ENCODE measurements at places on chromosomes 11 and 22. TPM values are rescaled to one million over a fixed set of nuclear protein-coding genes. Genes with fewer than 3 reads are reported as not detected.
A peak's percentile ranks its signal among the peaks of the same experiment; 100 is the strongest.

- no peak for DNase-seq
Observed at GRCh38 chr22:45709866-45710265, 38.2 kb downstream of the ATXN10 start.

- no peak for DNase-seq
Observed at GRCh38 chr11:62341588-62341987, 4.3 kb downstream of the ASRGL1 start.

DNA sequence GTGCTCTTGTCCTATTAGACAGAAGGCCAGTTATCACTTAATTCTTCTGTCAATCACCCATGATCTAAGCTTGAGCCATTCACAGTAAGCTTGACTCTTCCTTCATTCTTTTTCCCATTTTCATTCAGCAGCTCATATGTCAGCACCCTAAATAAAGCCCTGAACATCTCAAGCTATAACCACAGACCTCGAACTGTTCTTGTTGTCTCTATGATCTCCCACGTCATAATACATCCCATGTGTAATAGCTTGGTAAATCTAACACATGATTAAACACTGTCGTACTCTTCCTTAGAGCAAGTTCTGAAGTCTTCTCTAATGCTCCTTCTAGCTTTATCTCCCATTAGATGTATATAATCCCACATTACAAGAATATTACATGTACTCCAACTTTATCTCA is 14.4 kb downstream of the MUC15 start:
- no peak for DNase-seq

GRCh38 chr11:18853086-18853720 is 61.6 kb upstream of the PTPN5 start:
- no peak for DNase-seq

The THY1 gene
- total RNA-seq: 22.5 TPM

The ALG9 gene
- 80.4 TPM for total RNA-seq

DNA sequence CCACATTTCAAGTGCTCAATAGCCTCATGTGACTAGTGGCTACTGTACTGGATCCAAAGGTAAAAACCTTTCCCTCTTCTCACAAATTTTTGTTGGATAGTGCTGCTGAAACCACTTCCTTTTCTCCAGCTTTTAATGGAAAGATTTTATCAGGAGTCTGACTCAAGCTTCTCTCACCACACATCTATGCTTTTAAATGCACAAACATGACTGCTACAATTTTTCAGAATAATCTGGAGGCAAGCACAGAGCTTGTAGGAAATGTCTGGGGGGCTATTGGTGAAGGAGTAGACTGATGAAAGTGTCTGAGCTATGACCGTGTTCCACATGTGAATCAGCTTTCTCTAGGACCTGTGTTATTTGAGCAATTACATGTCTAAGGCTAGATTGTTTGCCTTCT is 101.1 kb upstream of the FAT3 start:
- no peak for DNase-seq

DNA sequence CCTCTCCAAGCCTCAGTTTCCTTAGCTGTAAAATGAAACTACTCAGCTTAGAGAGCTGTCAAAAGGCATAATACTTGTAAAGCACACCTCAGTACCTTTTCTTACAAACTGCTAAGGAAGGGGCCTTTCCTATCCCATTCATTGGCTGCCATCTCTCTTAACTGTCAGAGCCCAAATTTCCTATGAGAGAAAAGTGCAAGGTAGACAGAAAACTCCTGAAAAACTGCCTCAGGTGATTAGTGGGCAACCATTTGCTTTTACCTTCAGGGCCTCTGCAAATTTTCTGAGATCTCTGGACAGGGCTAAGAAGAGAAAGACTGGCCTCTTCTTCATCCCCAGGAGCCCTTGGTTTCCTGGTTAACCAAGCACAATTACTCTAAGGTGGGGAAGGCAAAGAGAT is 13.8 kb downstream of the LARGE1 start:
- no peak for DNase-seq

DNA sequence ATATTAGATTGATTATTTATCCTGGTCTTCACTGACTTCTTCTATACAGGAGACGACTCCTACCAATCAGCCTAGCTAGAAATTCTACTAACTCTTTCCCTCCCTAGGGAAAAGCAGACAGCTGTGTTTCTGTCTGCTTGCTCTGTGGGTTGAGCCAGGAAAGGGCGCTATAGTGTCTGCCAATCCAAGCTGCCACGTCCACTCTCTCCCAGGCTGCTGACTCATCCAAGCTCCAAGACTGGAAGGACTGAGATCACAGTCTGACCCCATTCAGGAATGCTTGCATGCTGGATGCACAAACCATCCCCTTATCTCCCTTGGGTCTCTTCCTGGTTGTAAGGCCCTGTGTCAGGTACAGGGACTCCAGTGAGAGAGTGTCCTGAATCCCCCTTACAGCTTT is 955.6 kb downstream of the OPCML start:
- DNase-seq: no peak

- no peak for DNase-seq
Observed at GRCh38 chr11:129374993-129375750, 476 bp upstream of the BARX2 start.

GRCh38 chr11:50182486-50182885 is 149.8 kb downstream of the OR4C45 start:
- DNase-seq: no peak

The BRD1 gene
- total RNA-seq: 36.5 TPM

The PAMR1 gene
- total RNA-seq: 2.4 TPM

The OR8A1 gene
- total RNA-seq: not detected

- no peak for DNase-seq
Observed at GRCh38 chr11:65262381-65262680, 569 bp downstream of the POLA2 start.

The P2RX3 gene
- not detected for total RNA-seq

DNA sequence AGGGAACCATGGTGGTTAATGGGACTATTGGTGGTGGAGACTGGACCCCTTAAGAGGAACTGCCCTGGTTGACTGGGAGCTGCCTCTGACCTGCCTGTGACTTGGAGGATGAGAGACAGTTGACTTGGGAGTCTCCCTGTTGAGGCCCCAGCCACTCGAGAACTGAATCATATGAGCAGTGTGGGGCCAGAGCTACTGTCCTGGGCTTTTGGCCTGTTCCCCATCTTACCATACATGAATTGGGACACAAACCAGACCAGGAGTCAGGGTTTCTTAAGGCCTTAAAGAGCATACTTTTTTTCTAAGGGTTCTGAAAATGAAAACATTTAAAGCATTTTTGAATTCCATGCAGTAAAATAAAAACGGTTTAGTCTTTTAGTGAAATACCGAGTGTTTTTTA is 92.8 kb downstream of the TEAD1 start:
- DNase-seq: no peak

The CDON gene
- 35.1 TPM for total RNA-seq

DNA sequence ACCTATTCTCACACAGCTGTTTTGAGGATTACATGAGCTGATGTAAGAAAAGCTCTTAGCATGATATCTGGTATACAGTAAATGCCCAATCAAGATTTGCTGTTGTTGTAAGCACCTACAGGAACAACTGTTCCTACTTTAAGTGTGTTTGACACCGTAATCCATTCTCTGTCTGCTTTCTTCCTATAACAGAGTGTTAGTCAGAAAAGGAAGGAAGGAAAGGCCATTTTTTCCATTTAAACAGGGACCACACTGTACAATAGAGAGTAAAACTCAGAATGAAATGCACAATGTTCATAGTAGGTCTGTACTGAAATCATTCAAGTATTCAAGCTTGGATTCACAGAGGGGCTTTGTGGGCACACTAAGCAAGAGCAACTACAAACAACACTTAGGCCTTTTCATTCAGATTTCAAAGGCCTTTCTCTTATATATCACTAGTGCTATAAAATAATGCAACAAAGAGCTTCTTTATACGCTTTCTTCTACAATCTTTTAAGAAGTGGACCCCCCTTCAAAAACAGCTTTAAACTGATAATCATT is 21.5 kb downstream of the MTCH2 start:
- DNase-seq: no peak

GRCh38 chr11:20080032-20080685 is 80.1 kb downstream of the DBX1 start:
- DNase-seq: no peak

The NAALAD2 gene
- 19.2 TPM for total RNA-seq

GRCh38 chr22:45441138-45441537 is 27.6 kb downstream of the RIBC2 start:
- DNase-seq: peak; percentile 55

DNA sequence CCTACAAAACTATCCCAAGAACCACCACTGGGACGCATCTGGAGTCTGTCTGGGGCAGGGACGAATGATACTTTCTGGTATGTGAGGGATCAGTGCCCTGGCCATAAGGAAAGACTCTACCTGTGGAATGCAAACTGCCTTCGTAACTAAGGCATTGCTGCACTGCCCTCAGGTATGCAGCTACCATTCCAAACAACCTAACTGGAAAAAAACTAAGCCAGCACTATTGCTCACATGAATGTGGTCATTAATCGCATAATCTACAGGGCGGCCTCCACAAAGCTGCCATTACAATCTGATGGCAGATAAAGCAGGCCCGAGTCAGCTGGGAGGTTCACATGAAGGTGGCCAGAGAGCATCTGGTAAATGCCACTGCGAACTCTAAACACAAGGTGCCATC is 3.9 kb downstream of the PACSIN2 start:
- no peak for DNase-seq

GRCh38 chr22:42296381-42296853 is 26.0 kb upstream of the TCF20 start:
- DNase-seq: peak; percentile 68

- DNase-seq: no peak
Observed at GRCh38 chr11:83601914-83602527, 315.9 kb upstream of the CCDC90B start.

GRCh38 chr11:111521135-111521534 is 6.6 kb downstream of the HOATZ start:
- no peak for DNase-seq

GRCh38 chr22:50009251-50009650 is 3.3 kb downstream of the IL17REL start:
- no peak for DNase-seq

The CEND1 gene
- total RNA-seq: 6.3 TPM

DNA sequence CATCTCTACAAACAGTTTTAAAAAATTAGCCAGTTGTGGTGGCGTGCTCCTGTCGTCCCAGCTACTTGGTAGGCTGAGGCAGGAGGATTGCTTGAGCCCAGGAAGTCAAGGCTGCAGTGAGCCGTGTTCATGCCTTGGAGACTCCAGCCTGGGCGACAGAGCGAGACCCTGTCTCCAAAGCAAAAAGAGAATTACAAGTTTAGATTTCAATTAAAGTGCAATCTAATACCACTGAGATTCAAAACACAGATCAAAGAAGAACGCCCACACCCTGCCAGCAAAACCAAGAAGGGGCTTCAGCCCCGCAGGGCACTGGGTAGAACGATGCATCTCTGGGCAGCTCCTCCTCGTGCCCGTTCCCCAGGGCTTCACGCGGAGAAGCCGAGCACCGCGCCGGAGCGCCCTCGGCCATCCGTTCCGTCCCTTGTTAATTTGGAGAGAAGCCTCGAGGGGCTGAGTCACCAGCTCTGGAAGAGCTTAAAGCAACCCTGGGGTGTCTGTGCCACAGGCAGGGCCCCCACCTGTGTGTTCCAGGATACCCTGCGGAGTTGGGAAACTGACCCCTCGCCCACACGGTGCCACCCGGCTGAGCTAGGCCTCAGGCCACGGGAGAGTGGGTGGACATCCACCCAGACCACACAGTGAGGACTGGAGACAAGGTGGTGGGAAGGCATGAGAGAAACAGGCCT is 47.0 kb downstream of the AP2A2 start:
- no peak for DNase-seq

DNA sequence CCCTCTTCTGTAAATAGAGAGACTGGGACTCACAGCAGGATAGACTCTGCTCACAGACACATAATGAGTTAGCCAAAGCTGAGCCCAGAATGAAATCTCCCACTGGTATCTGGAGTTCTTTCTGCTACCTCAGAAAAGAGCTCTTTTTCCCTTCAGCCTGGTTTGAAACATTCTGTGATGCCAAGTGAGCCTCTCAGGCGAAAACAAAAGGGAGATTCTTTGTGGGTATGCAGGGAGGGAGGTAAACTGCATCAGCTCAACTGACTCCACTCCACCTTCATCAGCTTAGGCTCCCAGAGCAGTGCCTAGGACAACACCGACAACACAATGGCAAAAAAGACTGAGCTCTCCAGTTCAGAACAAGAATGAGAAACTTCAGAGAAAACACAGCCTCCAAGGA is 55.1 kb upstream of the SCUBE2 start:
- no peak for DNase-seq

DNA sequence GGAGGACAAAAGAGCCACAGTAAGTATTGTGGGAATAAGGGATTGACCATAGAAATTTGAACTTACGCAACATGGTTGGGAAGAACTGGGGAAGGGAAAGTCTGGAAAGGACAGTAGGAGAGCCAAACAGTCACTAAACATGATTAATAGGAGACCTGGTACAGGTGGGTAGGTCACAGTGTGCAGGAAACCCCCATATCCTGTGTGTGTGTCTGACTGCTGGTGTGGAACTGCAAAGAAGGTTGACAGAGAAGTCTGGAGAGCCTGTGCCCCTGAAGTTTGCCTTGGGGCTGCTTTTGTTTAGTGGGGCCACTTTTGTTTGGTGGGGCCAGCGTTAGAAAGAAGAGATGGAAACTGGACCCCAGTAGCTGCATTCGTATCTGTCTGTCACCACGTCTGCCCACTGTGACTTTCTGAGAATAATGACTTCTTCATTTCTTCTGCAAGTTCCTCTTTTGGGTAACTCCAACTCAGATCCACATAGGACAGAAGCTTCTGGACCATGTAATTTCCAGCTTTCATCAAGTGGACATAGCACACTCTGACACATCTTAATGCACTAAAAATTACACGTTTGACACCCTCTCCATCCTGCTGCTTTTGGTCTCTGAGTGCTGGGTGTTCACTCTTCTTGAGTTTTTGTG is 126.8 kb upstream of the RAG2 start:
- DNase-seq: no peak

The RASSF10 gene
- 7.2 TPM for total RNA-seq

Data from cerebellum (tissue), 4 donors.